ENCODE measurements at places on chromosomes 1 and 21.

- no peak for DNase-seq
These were observed 5.6 kb upstream of the YBX1 start for GRCh38 chr1:42676534-42677087.

DNA sequence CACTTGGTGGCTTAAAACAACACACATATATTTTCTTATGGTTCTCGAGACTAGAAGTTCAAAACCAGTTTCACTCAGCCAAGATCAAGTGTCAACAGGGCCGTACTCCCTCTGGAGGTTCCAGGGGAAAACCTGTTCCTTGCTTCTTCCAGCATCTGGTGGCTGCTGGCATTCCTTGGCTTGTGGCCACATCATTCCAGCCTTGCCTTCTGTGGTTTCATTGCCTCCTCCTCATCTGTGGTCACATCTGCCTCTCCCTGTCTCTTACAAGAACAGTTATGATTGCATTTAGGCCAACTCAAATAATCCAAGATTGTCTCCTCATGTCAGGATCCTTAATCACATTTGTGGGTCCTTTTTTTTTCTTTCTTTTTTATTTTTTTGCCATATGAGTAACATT is 240.7 kb upstream of the HOOK1 start:
- no peak for DNase-seq

DNA sequence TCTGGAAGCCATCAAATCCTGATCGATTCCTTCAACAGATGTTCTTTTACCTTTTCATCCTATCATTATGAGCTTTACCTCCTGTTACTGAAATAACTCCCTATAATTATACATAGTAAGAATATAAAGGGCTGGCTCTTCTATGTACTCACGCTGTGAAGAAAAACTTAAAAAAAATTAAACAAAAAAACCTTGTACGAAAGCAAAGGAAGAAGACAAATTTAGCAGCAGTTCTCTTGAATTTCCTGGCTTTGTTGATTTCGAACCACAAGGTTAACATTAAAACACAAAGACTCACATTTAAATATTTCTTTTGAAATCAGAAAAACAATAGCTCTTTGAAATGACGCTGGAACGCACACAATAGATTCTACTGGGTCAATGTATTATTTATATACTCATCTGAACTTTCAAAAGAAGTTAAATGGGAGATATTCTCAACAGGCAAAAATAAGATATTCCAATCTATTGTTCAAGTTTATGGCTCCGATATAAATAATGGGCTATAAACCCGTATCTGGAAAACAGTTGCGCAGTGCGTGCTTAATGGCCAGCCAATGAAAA is 13.6 kb upstream of the SPEN start:
- no peak for DNase-seq

- DNase-seq = no peak
These were observed 164.8 kb downstream of the PRDM2 start for GRCh38 chr1:13864760-13865159.

- no peak for DNase-seq
These were observed 14.1 kb downstream of the EVA1C start for GRCh38 chr21:32426592-32427051.

DNA sequence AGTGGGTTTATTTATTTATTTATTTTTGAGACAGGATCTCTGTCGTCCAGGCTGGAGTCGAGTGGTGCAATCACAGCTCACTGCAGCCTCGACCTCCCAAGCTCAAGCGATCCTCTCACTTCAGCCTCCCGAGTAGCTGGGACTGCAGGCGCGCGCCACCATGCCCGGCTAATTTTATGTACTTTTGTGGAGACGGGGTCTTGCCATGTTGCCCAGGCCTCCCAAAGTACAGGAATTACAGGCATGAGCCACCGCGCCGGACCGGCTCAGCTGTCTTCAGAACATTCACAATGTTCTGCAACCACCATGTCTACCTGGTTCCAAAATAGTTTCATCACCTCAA is 406 bp upstream of the DNAJC8 start:
- DNase-seq = no peak

GRCh38 chr1:17653276-17653675 is 101.9 kb upstream of the ACTL8 start:
- no peak for DNase-seq
